ENCODE measurements at places on chromosomes 6 and 20.

GRCh38 chr6:2635911-2636310 is 114.8 kb downstream of the MYLK4 start:
- DNase-seq, result no peak

DNA sequence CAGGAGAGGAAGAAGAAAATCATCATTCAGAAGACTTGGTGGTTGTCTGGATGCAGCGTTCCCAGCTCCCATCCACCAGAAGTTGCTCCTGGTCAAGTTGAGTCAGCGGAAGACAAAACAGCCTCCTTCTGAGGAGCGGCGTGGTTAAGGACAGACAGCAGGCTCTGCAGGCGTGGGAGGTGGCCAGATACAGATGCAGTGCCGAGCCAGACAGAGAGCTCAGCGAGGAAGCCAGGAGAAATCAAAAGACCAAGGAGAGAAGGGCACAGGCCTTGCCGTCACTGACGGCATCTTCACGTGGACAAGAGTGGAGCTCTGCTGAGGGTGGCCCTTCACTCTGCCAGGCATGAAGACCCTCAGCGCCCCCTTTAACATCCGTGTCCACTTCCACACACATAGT is 158.5 kb downstream of the THBS2 start:
- DNase-seq, result no peak

DNA sequence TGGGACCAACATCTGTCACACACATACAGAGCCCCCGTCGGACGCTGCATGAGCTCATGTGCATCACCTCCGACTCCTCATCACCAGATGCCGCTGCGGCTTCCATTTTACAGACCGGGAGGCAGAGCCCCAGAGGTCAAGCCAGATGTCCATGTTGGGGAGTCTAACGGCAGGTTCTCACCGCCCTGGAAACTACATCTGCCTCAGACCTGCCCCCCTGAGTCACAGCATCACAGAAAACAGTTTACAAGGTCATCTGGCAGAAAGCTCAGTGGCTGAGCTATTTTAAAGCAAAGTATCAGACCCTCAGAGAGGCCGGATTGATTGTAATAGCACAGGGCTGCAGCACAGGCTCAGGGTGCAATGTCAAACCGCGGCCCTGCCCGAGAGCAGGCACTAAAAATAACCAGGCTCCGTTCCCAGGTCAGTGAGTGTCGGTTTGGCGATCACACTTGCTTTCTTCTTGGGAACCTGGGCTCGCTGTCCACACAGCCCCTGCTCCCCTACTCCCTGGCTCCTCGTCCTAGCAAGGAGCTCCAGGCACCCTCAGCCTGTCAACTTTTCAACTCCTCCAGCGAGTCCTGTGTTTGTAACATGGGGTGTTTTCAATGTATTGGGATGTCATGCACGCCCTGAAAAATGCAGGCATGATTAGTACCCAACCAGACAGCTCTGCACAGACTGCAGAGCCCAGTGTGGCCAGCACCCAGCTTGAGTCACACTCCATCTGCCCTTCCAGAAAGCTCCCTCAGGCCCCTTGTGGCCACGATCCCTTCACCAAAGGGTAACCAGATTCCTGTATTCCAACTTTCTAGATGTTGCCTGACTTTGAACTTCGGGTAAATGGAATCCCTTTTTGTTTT is 264.5 kb downstream of the CDH4 start:
- DNase-seq, result no peak

- no peak for DNase-seq
These were observed 101.1 kb downstream of the CDK19 start for GRCh38 chr6:110714143-110714542.

GRCh38 chr20:18585134-18585533 is 2.7 kb upstream of the DTD1 start:
- DNase-seq, result no peak

GRCh38 chr20:63172726-63173125 is 43.2 kb downstream of the YTHDF1 start:
- no peak for DNase-seq

DNA sequence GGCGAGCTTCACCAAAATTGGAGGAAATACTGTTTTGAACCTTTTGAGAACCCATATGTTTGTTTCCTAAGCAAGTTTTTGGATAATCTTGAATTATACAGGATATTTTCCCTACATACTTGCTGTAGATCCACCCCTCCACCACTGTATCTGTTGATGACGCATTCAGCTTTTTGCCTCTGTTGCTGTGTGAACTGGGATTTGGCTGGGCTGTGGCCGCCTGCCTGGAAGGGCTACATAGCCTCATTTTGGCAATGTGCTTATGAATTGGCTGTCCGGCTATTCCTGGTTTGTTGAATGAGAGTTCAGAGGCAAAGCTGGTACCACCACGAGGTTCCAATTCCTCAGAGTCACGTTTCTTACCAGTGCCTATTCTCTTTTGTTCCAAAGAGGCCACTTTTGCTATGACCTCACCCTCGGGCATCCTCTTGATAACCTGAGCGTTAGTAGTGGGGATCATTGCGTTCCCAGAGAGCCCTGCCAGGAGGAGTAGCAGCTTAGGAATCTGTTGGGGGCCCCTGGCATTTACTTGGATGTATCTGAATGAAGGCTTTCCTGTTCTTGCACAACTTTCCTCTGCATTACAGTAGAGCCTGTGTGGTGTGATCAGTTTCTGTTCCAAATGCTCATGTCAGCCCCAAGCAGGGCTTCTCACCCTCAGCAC is 6.4 kb downstream of the FAM83D start:
- DNase-seq, result no peak

DNA sequence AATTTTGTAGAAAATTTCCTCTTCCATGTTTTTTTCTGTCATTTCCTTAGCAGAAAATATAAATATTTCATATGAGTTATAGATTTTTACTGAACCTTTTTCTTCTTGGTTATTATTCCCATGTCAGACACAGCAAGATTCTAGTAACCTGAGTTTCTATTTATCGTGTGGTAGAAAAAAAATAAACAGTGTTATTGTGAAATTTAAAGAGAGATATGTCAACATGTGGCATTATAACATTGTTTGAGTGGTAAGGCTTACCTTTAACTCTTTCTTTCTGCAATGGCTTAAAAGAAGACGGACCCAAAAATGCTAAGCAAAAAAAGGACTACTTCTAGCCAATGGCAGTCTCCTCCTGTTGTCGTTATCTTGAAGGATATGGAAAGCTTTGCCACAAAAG is 18.9 kb downstream of the ORC3 start:
- no peak for DNase-seq

GRCh38 chr20:62943396-62943795 is 5.4 kb downstream of the GID8 start:
- DNase-seq, result no peak

GRCh38 chr6:130037207-130037811 is 18.9 kb downstream of the L3MBTL3 start:
- no peak for DNase-seq

DNA sequence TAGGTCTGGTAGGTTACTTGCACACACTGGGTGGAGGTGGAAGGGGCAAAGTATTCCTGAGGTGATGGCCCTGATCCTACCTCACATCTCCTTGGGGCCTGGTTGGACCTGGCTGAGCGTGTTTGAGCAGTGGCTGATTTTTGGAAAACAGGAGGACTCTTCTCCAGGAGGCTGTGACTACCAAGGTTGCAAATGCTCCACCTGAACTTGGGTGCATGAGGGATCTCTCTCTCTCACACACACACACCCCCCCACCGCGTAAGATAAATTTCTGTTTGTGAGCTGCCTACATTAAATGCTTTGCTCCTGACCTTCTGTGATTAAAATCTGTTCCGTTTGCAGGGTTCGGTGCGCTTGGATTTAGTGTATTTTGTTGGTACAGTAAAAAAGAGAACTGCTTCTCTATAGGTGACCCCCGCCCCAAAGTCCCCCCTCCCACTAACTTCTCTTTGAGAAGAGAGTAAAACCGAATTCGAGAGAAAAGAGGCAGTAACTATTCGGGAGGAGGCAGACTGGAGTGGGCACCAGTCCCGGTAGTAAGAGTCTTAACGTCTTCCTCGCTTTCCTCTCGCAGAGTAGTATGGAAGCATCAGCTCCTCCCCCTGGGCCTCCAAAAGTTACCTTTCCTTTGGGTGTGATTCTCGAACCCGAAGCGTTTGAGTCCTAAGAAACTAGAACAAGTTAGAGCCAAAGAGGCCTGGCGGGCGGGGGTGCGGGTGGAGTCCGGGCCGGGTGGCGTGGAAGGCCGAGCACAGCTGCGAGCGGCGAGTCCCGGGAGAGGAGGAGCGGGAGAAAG is 585 bp upstream of the DSE start:
- DNase-seq, result no peak

DNA sequence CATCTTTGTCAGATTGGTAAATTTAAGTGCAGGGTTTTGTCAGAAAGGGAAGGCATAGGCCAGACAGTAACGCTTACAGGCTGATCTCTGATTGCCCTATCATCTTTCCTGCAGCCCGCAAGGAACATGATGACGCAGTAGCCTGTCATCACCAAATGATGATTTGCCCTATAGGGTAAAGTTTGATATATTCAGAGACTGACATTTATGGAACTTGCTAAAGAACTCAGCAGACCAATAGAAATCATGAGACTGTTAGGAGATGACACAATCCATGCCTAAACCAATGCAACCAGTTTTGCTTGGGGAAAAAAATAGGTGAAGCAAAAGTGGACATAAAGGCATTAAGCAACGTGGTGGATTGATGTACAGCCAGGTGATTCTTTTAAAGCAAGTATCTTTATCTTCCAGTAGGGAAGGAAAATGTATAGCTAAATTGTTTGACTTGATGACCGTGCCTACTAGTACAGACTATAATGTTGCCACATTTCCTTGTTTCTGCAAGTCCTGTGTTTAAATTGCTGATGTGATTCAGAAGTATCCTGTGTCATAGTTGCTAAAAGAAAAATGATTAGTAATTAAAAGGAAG is 2.4 kb downstream of the NUS1 start:
- DNase-seq, result no peak

DNA sequence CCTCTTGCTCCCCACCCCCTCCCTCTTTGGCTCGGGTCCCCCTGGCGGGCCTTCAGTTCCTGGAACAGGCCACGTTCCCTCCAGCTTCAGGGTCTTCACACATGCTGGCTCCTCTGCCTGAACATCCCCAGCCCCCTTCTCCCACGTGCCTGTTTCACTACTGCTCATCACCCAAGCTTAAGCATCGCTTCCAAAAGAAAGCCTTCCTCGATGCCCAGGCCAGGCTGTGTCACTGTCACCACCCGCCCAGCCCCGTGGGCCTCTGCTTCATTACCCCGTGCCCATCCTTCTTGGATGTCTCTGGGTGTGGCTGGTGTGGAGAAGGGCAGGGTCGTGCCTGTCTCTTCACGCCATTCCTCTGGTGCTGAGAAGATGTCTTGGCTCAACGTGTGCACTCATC is 2.8 kb downstream of the DLGAP4 start:
- DNase-seq, result no peak

GRCh38 chr20:10558635-10559187 is 115.1 kb downstream of the JAG1 start:
- no peak for DNase-seq

- DNase-seq, result no peak
These were observed 1164.5 kb upstream of the CITED2 start for GRCh38 chr6:140538926-140539325.

DNA sequence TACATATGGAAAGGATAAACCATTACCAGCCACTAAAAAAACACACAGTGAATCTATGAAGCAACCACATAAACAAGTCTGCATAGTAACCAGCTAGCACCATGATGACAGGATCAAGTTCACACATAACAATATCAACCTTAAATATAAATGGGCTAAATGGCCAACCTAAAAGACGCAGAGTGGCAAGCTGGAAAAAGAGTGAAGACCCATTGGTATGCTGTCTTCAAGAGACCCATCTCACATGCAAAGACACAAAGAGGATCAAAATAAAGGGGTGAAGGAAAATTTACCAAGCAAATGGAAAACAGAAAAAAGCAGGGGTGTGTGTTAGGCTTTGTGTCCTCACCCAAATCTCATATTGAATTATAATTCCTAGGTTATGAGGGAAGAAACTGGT is 909.2 kb downstream of the EPHA7 start:
- no peak for DNase-seq

DNA sequence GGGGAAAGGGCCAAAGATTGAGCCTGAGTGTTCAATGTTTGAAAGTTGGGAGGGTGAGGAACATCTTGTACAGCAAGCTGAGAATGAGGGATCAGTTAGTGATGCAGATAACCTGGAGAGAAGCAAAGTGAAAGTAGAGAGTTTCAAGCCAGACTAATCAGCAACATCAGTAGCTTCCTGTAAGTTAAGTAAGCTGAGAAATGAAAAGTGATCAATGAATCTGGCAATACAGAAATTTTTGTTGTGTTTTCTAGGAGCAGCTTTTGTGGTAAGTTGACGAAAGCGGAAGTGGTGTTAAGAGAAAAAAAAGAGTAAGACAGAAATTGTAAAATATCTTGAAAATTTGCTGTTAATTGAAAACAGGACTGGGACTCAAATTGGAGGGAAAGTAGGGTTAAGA is 855.5 kb upstream of the MAP3K7 start:
- DNase-seq, result no peak

DNA sequence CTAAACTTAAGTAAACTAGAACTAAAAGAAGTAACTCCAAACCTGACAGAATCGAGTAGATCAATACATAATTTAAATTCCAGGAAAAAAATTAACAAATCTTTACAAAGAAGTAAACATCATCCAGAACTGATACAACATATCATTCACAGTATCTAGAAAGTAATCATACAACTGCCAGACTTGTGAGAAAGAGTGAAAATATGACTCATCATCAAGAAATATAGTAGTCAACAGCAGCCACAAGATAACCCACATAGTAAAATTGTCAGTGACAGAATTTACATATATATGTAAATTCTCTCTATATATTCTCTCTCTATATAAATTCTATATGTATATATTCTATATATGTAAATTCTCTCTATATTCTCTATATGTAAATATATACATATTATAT is 242.8 kb upstream of the RGS17 start:
- DNase-seq, result no peak

Data from T-helper 1 cell (primary cell).